ENCODE measurements at places on chromosomes 3 and 15.
A peak's percentile ranks its signal among the peaks of the same experiment; 100 is the strongest.

DNA sequence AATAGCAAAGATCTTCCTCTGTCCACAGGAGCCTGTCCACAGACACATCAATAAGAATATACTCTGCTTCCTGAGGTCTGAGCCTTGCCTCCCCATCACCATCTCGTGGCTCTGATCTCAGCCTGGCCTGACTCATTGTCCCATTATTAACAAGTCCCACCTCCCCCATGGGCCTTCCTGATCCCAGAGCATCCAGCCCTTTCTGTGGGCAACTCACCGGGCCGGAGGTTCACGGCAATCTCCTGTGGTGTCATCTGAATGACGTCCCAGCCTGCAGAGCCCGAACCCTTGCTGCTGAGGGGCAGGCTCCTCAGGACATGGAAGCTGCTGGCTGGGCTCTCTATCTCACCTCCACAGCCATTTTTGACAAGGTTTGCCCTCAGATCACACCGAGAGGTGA lies 28.1 kb downstream of the ITGB5 start:
- DNase-seq: no peak

GRCh38 chr3:81339040-81339845 lies 422.2 kb downstream of the GBE1 start:
- DNase-seq: no peak

GRCh38 chr15:54007256-54007655 lies 29.0 kb downstream of the UNC13C start:
- no peak for DNase-seq

- no peak for DNase-seq
Observed at GRCh38 chr3:173622166-173622565, 224.6 kb downstream of the NLGN1 start.

- no peak for DNase-seq
Observed at GRCh38 chr3:174957551-174958001, 98.4 kb downstream of the NAALADL2 start.

- peak; percentile 21 for DNase-seq
Observed at GRCh38 chr3:52053307-52054304, 2.8 kb downstream of the DUSP7 start.

GRCh38 chr15:78179286-78179840 lies 30.2 kb downstream of the IDH3A start:
- DNase-seq: no peak

- no peak for DNase-seq
Observed at GRCh38 chr3:101513419-101513986, 491 bp upstream of the SENP7 start.

GRCh38 chr15:80747317-80748053 lies 31.7 kb upstream of the CEMIP start:
- DNase-seq: no peak

DNA sequence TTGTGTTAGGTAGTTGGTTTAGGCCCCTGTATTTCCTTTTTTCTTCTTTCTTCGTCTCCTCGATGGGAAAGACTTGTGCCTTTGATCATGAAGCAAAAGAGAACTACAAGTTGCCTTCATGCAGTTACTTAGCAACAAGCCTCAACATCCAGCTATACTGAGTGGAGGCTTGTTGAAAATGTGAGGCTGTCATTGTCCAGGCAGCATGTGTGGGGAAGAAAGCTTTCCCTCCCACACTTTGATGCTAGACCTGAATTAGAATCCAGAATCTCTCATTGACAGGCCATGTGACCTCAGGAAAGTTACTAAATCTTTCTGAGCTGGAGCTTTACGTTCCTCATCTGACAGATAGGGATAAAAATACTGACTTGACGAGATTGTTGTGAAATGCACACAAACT lies 23.7 kb downstream of the IFT122 start:
- no peak for DNase-seq

GRCh38 chr3:187914231-187914630 lies 169.0 kb upstream of the BCL6 start:
- DNase-seq: no peak

DNA sequence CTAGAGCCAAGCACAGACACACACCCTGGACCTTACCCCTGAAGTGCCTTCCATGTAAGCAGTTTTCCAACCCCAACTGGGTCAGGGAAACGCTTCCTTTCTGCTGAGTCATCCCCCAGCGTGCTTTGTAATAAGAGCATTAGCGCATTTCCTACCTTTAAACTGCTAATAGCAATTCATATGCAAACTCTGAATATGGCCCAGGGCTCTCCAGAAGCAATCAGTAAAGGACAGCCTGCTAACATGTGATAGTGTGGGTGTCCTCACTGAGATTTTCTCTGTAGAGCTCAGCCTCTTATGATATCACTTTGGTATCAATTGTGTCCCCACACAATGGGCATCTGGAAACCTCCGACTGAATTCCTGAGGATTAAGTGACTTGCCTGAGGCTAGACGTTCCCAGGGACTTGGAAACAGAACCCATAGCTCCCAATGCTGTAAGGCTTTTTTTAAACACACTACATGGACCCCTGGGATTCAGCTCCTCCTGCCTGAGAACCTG lies 5.6 kb downstream of the GABRB3 start:
- no peak for DNase-seq

GRCh38 chr3:14725564-14726440 lies 50.9 kb downstream of the C3orf20 start:
- DNase-seq: no peak

- no peak for DNase-seq
Observed at GRCh38 chr15:35929740-35930444, 383.9 kb upstream of the DPH6 start.

DNA sequence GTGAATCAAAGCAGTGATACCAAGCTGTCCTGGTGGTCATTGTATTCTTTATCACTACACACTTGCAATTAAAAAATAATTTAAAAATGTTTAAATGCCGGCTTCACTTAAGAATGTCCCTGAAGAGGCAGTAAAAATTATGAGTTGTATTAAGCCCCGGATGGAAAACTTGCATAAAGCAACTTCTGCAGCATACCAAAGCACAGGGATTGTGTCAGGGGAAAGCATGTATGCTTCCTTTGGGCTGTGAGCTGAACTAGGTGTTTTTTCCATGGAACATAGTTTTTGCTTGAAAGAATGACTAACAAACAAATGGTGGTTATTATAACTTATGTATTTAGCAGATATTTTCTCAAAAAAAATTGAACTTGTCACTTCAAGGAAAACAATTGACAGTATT lies 143.1 kb downstream of the ARNT2 start:
- no peak for DNase-seq

GRCh38 chr3:9745521-9745920 lies 4.2 kb upstream of the OGG1 start:
- DNase-seq: no peak

GRCh38 chr3:58996730-58997129 lies 53.1 kb downstream of the CFAP20DC start:
- DNase-seq: no peak

DNA sequence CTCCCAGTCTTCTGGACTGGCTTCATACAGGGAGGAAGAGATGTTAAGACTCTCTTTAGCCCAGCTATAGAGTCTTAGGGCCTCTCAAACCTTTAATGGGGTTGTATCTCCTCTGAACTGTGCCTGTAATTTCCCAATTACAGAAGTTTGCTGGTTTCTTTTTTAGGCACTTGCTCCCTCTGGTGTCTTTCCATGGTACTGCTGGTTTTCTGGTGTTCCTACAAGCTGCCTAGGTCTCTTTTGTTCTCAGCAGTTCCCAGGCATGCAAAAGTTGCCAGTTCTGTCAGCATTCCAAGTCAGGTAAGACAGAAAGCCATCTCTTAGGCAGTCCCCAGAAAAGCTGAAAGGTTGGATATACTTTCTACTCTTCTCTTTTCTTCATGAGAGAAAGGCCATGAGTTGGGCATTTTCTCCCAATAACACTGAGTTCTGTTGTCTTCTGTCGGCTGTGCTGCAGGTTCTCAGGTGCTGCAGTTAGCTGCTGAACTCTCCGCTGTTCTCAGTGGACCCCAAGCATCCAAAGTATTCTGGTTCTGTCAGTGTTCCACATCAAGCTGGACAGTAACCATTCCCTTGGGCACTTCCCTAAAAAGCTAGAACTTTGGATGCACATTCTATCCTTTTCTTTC lies 54.4 kb upstream of the EHHADH start:
- no peak for DNase-seq

GRCh38 chr15:27028858-27029477 lies 58.0 kb downstream of the GABRG3 start:
- no peak for DNase-seq

GRCh38 chr3:22241110-22241509 lies 490.1 kb upstream of the ZNF385D start:
- DNase-seq: no peak

DNA sequence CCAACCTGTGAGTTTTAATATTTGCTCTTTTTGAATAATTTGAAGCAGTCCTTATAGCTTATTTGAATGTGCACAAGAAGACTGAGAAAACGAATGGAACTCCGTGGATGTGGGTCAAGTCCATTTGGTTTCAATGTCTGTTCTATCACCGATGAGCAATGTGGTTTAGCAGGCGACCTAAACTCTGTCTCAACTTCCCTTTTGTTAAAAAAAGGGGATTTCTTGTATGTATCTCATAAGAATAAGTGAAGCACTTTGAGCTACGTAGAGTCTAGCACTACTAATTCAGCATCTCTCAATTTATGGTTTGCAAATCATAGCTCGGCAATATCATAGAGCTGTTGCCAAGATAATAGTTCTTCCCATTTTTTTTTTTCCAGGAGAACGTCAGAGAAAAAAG lies 4.6 kb upstream of the SKIL start:
- no peak for DNase-seq

GRCh38 chr3:177960722-177961121 lies 575.5 kb upstream of the KCNMB2 start:
- no peak for DNase-seq

GRCh38 chr3:150906461-150906860 lies 1.2 kb upstream of the MINDY4B start:
- no peak for DNase-seq
